ENCODE measurements at places on chromosomes 7 and 10.

DNA sequence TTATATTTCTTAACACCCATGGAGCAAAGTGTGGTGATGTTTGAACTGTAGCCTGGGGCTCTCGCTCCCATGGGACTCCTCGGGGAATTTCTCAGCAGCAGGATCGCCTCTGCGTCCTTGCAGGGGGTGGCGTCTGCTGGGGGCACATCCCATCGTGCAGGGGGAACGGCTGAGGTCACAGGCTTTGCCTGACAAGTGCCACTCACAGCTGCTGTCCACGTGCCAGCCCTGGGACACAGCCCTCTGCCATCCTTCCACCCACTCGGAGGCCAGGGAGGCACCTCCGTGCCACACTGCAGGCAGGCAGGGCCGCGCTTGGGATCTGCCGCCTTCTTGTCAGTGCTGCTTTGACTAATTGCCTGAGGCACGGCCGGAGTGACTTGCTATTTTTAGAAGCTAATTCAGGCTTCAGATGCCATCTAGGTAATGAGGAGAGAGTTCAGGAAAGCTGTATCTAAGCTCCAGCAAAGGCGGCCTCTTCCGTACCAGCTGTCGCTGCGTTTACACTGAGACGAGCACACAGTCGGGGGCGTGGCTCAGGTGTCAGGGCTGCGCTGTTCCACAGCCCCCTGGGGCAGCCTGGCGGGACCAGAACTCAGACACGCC is 45.7 kb downstream of the PITRM1 start:
- DNase-seq: no peak

DNA sequence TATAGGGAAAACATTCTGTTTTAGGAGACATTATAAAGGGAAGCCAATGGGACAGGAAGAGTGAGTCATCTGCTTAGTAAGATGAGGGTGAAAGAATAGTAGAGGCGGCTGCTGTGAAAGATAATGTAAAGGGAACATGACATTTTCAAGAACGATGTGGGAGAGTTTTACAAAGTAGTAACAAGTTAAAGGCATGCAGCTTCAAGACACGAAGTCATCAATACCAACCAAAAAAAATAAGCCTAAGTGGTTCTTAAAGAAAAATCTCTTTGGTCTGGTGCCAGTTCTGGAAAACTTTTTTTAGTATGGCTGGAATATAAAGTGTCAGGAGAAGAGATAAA is 6.1 kb downstream of the GSTO1 start:
- no peak for DNase-seq

- no peak for DNase-seq
These were observed 116.2 kb downstream of the CDH23 start for GRCh38 chr10:71512761-71513539.

GRCh38 chr7:88027724-88028123 is 93.7 kb downstream of the ADAM22 start:
- no peak for DNase-seq

- DNase-seq: no peak
These were observed 58.5 kb upstream of the ECHDC3 start for GRCh38 chr10:11683529-11684320.

GRCh38 chr10:77478247-77478961 is 159.2 kb downstream of the KCNMA1 start:
- DNase-seq: no peak

DNA sequence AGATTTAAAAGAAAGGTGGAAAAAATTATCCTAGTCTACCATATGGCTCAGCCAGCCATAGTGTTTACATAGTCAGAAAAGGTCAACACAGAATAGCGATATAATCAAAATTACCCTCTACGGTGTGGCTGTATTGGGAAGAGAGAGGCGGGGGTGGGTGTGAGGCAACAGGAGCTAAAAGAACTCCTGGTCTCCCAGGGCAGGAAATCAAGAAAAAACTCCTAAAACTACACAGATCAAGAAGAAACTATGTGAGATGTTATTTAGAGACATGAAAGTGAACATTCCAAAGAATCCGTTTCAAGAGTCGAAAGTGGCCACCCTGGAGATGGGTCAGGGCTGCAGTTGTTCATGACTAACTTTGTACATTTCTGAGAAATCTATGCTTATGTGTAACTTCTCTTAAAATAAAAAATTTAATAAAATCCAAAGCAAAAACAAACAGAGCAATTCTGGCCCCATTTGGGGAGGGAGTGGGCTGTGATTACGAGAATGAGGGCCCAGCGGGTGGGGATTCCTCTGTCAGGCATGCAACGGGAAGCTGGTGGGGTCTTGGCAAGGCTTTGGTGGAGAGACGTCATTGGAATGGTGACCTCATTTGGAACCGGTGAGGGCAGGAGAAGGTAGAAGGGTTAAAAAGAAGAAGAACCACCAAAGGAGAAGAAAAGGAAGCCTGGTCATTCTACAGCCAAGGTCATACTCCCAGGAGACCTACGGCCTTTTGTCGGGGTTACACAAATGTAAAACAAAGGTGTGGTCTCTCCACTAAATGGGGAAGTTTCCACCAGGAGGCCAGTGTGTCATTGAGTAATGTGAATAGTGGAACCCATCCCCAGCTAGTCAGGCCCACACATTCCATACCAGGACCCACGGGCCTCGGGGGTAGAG is 71.2 kb upstream of the DUSP5 start:
- no peak for DNase-seq

- no peak for DNase-seq
These were observed 5.4 kb upstream of the FZD9 start for GRCh38 chr7:73427902-73428787.

GRCh38 chr10:30848396-30849032 is 183.2 kb downstream of the ZNF438 start:
- DNase-seq: no peak

GRCh38 chr10:123318516-123318915 is 164.3 kb downstream of the BUB3 start:
- no peak for DNase-seq
